ENCODE measurements at places on chromosomes 3 and 15. TPM values are rescaled to one million over a fixed set of nuclear protein-coding genes. Genes with fewer than 3 reads are reported as not detected.
A peak's percentile ranks its signal among the peaks of the same experiment; 100 is the strongest.

The DUOXA2 gene
- total RNA-seq = not detected

The PRKCD gene
- total RNA-seq = 25.9 TPM

The LEKR1 gene
- 0.56 TPM for total RNA-seq

The FEZF2 gene
- not detected for total RNA-seq

The P2RY13 gene
- total RNA-seq = not detected

The RTP1 gene
- total RNA-seq = not detected

The CCR3 gene
- total RNA-seq = not detected

The GOLGA8M gene
- total RNA-seq = 0.46 TPM

The PTPN23 gene
- 29.7 TPM for total RNA-seq

GRCh38 chr15:69812861-69813261, 284.9 kb downstream of the TLE3 start:
- DNase-seq = no peak

GRCh38 chr3:75938921-75939320, 153.6 kb upstream of the ZNF717 start:
- DNase-seq = no peak

GRCh38 chr15:93288728-93289294, 199.8 kb upstream of the RGMA start:
- DNase-seq = no peak

GRCh38 chr3:9837701-9838582, 5.9 kb downstream of the RPUSD3 start:
- DNase-seq = no peak

- no peak for DNase-seq
Measured at GRCh38 chr15:38748710-38749109, 184.1 kb upstream of the RASGRP1 start.

- no peak for DNase-seq
Measured at GRCh38 chr3:182722907-182723306, 70.4 kb upstream of the ATP11B start.

GRCh38 chr15:36671017-36671416, 91.6 kb downstream of the CDIN1 start:
- no peak for DNase-seq

DNA sequence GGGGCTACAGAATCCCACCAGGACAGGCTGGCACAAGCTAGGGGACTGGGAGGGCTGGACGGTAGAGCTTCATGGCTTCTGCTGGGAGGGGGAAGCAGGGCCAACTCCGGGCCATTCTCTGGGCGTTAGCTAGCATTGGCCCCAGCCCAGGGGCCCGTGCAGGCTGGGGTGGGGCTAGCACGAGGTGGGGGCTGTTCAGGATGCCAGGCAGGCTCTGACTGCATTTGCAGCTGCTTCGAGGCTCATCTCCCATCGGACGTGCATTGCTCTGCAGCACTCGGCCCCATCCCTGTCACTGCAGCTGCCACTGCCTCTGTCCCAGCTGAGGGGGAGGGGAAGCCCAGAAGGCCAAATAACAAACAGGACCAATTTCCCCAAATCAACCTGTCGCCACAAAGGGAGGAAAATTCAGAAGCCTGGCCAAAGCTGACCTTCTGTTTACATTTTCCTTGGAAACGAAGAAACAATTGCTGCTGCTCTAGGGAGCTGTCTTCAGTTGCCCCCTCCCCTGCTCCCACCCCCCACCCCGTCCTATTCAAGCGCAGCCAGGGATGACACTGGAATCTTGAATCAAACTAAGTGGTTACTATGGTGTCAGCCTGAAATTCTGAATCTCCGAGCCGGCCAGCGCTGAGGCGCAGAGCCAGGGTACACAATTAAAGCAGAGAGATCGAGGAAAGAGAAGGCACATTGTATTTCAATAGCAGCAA, 138.8 kb upstream of the PRR20G start:
- DNase-seq = peak; percentile 3

GRCh38 chr3:132135628-132136333, 101.0 kb upstream of the CPNE4 start:
- no peak for DNase-seq

DNA sequence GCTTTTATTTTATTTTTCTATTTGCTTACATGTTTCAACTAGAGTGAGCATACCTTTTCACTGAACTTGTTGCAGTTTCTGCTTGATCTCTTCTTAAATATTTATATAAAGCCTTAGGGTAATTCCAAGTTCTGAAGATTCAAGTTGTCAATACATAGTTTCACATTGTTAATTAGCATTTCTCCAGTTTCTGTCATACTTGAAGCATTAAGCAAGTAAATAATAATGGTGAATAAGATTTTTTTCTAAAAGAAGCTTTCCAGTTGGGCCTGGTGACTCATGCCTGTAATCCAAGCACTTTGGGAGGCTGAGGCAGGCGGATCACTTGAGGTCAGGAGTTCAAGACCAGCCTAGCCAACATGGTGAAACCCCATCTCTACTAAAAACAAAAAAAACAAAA, 53.9 kb downstream of the CALML4 start:
- DNase-seq = no peak

GRCh38 chr15:72281713-72282112, 9.4 kb upstream of the PARP6 start:
- DNase-seq = no peak

GRCh38 chr15:74782259-74783071, 585 bp downstream of the CSK start:
- peak; percentile 73 for DNase-seq

DNA sequence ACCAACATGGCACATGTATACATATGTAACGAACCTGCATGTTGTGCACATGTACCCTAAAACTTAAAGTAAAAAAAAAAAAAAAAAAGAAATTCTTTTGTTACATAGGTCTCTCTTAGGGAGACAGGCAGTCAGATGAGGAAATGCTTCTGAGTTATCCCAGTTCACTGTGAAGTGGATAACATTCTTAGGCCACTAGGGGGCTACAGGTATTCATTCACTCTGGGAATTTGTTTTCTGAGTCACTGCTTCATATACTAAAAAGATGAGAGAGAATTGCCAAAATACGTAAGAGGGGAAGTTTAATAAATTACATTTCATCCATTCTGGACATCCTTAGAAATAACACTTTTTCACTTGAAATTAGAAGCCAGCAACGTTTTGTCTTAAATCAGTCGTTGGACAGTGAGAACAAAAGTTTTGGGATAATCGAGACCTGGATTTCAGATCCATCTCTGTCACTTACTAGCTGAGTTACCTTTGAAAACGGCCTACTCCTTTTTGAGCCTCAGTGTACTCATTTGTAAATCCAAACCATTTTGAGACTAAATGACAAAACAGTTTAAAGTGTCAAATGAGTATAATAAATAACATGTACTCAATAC, 738.4 kb upstream of the ALCAM start:
- no peak for DNase-seq

DNA sequence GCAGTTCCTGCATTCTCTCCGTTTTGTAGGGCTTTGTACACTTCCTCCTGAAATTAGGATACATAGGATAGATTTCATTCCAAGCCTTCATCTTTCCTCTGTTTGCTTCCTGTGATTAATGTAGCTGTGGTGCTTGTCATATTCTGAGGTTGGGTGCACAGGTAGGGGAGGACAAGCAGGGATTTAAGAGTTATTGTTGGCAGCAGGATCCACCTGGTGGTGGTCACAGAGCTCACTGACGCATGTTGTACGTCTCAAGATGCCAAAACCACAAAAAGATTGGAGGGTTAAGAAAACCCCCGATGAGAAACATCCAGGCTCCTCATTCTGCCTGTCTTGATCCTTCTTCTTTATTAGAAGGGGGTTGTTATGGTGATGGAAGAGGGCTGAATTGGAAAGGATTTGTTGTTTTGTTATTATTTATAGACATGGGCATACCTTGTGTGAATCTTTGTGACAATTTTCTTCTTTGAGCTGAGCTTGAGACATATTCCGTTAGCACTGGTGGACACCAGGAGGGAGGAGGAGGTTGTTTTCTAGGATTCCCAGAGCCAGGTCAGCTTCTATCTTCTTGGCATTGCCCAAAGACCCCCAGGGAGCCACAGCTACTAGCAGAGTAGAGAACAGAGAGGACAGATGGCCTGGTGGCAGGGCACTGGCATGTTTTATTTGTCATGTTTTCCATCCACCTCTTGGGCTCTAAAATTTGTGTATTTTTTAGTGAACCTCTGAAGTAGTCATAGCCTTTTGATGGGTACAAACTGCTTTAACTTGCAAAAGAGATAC, 57.7 kb upstream of the LARS2 start:
- no peak for DNase-seq

DNA sequence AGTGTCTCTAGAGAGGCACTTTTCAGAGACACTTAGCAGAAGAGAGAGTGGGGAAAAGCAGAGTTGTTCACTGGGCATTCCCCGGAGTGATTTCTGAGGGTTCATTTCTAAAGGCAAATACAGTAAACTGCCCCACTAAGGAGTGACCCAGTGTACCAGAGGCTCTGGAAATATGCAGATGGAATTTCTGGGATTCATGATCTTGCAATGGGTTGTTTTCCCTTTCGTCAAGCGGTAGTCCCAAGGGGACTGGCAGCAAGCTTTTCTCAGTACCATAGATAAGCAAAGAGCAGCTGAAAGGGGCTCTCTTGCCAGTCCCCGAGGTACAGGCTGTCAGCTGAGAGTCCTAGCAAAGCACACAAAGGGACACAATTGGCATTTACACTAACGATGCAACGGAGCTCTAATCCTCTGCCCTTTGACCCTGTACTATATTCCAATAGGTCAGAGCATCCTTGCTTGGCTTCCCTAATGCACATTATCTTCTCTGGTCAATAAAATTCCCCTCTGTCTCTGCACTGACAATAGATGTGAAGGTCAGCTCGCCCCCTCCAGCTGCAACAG, 155.6 kb downstream of the SEMA6D start:
- DNase-seq = no peak

DNA sequence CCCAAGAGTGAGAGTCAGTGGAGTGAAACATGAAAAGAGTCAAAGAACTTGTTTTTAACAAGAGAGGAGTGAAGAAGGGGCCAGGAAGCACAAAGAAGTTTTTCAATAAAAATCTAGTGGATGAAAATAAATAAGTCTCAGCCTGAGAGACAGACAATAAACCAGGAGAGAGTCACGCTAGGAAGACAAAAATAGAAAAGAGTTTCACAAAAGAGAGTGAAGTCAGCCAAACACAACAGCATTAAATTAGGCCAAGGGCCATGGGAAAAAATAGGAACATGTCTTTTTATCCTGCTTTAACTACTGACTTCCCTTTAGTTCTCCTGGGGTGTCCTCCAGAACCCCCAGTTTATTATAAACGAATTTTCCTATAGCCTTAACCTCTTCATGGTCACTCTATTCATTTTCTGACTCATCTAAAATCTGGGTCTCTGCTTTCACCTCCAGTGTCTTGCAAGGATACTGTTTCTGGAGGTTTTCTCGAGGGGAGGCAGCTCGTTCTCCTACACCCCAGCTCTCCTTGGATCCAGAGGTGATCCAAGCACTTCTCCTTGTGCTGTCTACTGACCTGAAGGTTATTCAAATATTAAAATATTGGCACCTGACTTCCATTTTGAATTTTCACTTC, 571.5 kb upstream of the PPP2R3A start:
- DNase-seq = no peak

DNA sequence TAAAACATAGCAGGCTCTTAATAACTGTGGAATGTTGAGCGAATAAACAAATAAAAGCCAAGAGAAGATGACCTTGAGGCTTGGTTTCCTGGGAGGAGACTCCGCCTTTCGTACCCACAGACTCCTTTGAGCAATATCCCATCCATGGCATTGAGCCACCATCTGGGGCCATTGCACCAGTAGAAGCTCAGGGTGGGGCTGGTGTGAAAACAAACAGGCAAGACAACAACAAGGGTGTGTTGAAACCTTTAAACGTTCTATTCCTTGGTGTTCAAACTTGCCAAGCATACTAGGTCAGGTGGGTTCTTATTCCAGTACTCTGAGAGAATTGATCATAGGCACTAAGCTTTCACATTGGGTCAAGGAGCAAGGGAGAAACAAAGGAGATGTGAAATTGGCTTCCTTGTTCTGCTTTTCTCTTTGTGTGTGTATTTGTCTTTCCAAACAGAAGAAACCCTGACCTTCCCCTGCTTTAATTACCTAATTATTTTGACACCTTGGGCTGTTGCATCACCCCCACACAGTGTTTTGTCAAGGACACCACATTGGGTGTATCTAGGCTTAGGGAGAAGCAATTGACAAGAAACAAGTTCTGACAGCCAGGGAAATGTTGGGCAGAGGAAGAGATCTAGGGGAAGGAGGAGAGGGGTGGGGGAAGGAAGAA, 105.1 kb upstream of the BCL6 start:
- no peak for DNase-seq

DNA sequence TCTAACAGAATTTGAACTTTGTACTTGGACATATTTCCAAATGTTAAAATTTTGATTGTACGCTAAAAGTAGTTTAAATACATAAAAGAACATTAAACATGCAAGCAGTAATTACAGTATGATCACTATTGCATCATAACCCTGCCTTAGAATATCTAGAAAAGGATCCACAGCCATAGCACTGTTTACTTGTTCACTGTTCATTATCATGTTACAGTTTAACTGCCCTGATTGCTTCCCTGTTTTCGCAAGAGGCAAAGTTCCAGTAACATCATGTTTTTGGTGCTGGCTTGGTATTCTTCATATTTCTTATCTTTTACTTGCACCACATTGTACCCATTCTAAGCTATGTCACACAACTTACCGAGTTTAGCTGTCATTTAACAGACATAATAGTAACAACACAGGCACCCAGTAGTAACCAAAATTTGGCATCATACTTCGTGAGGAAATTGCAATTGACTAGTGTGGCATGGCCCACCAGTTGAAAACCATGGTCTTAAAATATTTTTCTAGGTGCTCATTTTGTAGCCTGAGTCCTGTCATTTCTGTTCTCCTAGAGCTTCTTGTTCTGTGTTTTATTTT, 13.3 kb upstream of the TMEM87A start:
- no peak for DNase-seq

DNA sequence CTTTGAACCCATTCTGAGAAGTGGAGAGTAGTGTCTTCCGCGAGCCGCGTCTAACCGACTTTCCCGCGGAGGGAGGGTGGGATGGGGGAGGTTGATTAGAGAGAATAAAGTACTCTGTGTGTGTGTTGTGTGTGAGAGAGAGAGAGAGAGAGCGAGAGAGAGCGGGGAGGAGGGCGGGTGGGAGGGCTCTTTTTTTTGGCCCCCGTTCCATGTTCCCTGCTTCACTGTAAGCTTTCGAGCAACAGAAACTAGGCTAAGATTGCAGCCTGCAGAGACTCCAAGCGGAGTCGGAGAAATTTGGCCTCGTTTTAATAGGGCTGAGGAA, 1.6 kb upstream of the MEIS2 start:
- no peak for DNase-seq
